Omental fat pad (tissue), 4 donors: ENCODE measurements at places on chromosomes 7 and 10. TPM values are rescaled to one million over a fixed set of nuclear protein-coding genes. Genes with fewer than 3 reads are reported as not detected.

Gene GPR85
- total RNA-seq = 1.1 TPM

Gene C10orf71
- total RNA-seq = not detected

Gene BMPER
- 27.0 TPM for total RNA-seq

DNA sequence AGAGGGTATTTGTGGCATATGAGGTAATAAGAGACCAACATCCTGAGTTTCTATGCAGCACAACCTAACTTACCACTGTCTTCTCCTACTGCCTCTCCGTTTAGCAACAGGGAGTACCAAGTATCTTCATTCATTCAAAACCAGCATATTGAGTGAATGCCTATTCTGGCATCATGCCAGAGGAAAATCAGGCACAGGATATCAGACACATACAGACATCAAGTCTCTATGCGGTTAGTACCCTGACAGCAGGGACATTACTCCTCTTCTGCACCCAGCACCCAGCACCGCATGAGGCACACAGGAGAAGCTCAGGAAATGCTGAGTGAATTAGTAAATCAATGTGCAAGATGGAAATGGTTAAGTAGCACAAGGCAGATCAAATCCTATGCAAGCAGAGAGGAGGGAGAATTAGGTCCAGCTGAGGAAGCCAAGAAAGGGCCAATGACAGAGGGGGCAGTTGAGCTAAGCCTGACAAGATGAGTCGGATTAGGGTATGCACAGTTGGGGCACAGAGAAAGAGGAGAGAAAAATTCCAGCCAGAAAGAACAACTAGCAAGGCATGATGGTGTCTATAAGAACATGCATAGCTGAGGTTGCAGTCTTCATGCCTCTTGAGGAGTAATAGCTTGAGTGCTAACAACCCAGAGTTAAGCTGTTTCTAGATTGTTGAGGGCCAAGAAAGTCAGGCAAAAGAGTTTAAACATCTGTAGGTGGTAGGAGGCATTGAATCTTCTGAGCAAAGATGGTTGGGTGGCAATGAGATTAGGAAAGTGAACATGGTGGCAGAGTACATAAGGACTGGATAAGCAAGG, 146.0 kb downstream of the PLXNA4 start:
- DNase-seq = no peak

DNA sequence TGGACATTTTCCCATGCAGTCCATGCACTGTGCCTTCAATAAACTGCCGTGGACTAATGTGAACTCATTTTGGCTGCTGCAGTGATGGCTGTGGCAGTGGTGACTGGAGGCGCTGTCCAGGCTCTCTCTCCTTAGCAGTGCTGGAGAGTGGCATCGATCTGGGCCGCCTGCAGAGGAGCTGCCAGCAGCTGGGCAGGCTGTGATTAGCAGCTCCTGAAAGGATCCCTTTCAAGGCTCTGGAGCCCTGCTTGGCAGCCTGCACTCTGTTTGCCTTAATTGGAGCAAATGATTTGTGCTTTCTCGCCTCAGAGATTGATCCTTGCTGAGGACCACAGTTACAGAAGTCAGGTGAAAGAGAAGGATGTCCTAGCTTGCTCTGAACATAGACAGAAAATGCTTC, 130.1 kb upstream of the VWC2 start:
- no peak for DNase-seq

GRCh38 chr10:119025336-119025735, 4.2 kb upstream of the NANOS1 start:
- no peak for DNase-seq

DNA sequence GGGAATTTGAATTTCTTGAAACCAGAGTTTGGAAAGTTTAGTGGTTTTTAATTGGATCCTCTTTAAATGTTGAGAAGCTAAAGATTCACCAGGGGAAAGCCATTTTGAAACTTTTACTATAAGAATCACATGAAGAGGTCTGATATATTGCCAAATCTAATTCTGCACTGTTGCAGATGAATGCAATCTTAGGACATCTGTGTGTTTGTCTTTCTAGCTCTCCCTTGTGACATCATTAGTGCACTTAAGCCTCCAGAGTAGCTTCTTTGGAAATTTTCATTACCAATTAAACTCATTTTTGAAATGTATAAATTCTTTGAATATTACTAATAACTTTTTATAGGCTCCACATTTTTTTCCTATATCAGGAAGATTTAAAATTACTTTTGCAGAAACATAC, 160.2 kb downstream of the BICC1 start:
- DNase-seq = no peak

Gene TAS2R5
- total RNA-seq = 4.9 TPM

- no peak for DNase-seq
Measured at GRCh38 chr7:67251986-67252558, 255.4 kb downstream of the TYW1 start.

DNA sequence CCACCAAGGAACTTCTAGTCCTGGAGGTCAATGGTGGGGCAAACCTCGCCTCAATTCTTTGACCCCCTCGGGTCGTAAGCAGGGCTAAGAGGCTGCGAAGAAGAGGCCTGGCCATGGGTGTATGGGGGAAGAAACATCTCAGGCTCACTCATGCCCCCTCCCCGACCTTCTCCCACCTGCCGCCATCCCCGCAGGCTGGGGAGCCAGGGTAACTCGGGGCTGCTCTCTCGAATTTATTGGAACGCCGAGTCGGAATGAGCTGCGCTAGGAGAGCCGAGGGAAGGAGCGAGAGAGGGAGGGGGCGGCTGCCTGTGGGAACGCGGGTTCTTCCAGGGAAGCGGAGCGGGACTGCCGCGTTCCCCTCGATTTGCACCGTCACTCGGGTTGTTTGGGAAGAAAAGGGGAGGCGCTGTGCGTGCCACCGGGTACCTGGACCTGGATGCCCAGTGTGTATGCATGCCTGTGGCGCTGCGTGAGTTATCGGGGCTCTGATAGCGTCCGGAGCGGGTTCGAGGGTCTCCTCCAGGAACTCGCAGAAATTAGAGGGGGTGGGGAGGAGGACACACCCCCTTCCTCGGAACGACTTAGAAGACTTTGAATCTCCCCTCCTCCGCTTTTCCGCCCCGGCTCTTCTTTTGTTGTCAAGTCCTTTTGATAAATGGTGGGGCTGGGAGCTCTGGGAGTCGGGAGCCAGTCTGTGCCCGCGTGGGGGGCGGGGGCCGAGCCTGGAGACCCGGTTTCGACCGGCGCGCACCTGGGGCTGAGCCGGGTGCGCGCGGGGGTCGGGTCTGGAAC, 1.8 kb upstream of the ZNF503 start:
- no peak for DNase-seq

Gene COMMD3
- 17.8 TPM for total RNA-seq

- DNase-seq = no peak
Measured at GRCh38 chr10:63494951-63495350, 26.2 kb upstream of the REEP3 start.
